ENCODE measurements at places on chromosomes 2 and 18.

DNA sequence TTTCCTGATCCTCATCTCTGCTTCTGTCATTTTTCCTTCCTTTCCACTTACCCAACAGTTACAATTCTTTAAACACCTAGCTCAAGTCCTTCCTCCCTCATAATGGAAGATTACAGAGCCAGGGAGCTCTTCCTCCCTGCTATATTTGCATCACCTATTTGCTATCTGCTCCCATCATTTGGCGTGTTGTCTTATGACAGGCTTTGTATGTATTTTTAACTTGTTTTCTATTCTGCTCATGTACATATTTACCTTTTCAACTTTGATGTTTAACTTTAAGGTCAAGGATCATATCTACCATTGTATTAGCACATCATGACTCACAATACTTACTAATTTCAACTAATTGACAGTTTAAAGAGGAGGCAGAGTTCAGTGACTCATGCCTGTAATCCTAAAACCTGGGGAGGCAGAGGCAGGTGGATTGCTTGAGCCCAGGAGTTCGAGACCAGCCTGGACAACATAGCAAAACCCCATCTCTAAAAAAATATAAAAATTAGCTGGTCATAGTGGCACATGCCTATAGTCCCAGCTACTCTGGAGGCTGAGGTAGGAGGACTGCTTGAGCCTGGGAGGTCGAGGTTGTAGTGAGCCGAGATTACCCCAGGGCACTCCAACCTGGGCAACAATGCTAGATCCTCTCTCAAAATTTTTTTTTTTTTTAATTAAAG is 308.0 kb upstream of the STON1 start:
- DNase-seq: peak; percentile 52

GRCh38 chr2:16253291-16253690 is 312.9 kb downstream of the MYCN start:
- DNase-seq: no peak

GRCh38 chr2:184037273-184037672 is 561.1 kb upstream of the ZNF804A start:
- DNase-seq: no peak

GRCh38 chr18:22915337-22915736 is 17.8 kb upstream of the RBBP8 start:
- DNase-seq: no peak

GRCh38 chr2:181992776-181993175 is 7.1 kb downstream of the PPP1R1C start:
- no peak for DNase-seq

- DNase-seq: no peak
Observed at GRCh38 chr2:1509271-1510065, 96.2 kb downstream of the TPO start.

- no peak for DNase-seq
Observed at GRCh38 chr2:98478088-98478551, 33.5 kb downstream of the INPP4A start.

- no peak for DNase-seq
Observed at GRCh38 chr2:82314836-82315472, 2010.4 kb upstream of the LRRTM1 start.

DNA sequence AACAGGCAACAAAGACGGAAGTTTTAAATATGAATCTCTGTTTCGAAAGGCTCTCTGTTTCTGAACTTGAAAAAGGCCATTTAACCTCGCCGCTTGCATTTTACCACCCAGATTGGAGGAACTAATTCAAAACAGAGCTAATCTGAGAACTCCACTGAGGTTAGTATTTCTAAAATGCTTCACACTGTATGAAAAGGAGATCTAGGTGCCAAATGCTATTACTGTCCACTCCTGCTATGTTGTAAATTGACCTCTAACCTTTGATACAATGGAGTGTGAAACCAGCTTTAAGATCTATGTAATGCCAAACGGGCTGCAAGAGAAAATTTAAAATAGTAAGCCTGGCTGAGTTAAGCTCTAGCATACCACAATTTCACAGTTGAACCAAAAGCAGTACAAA is 364.5 kb downstream of the IRS1 start:
- no peak for DNase-seq

DNA sequence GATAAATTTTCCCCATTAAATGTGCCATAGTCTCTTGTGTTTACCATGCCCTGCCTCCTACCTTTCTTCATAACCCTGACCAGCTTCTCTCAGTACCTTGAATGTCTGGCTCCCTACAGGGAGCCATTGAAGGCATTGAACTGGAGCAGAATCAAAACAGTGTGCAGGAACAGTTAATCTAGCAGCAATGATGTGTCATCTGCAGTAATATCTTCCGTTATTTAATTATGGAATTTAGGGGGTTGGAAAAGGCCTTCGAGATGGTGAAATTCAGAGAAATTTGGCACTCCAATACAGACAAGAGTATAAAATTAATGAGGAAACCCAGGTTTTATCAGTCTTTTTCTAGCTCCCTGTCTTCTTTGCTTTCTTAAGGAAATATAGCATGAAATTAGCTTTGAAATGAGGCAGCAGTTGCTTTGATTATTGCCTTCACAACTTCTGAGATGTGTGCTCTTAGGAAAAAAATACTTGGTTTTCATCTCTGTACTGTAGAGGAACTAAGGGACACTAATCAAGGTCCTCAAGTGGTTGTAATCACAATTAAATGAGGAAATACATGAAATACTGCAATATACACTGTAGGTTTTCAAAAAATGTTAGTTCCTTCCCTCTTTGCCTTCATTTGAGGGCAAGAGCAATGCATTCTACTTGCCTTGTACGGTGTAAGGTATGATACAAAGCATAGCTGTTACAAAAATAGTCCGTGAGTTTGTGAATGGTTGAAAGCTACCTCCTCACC is 369.1 kb downstream of the SETBP1 start:
- no peak for DNase-seq

GRCh38 chr18:12839526-12840196 is 44.4 kb downstream of the PTPN2 start:
- no peak for DNase-seq

- DNase-seq: no peak
Observed at GRCh38 chr2:133986881-133987795, 266.7 kb upstream of the MGAT5 start.

GRCh38 chr2:19675003-19675629 is 226.7 kb downstream of the TTC32 start:
- DNase-seq: no peak

GRCh38 chr2:219631406-219631891 is 4.0 kb downstream of the SLC4A3 start:
- DNase-seq: no peak

DNA sequence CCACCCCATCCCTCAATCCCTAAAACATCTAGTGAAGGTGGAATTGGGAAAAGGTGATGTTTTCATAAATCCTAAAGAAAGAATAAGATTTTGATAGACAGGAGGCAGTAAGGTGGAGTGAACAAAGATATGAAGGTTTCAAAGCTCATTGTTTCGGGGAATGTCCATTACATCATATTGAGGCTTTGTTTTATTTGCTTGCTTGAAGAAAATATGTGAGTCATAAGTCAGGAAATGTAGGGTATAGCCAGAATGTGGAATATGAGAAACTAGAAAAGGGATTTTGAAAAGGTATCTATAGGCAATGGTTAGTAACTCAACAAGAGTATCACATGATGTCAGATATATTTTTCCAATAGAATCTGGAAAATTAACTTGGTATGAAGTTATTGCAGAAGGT is 1178.5 kb upstream of the ACVR2A start:
- DNase-seq: peak; percentile 17

DNA sequence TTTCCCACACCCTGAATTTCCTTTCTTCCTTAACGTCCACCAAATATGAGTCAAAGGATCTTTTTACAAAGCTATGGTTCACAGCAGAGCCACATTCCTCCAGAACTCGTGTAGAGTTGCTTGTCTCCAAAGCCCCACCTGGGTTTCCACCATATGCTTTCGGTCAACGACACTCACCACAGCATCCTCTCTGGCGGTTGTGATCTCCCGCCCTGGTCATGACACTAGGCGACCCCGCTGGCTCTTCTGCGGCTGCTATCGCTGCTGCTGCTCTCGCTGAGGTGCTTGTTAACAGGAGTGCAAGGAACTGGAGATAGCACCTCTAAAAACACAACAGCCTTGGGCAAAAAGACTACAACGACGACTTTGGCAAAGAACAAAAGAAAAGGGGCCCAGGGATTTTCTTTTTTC is 340 bp downstream of the SLC40A1 start:
- no peak for DNase-seq

DNA sequence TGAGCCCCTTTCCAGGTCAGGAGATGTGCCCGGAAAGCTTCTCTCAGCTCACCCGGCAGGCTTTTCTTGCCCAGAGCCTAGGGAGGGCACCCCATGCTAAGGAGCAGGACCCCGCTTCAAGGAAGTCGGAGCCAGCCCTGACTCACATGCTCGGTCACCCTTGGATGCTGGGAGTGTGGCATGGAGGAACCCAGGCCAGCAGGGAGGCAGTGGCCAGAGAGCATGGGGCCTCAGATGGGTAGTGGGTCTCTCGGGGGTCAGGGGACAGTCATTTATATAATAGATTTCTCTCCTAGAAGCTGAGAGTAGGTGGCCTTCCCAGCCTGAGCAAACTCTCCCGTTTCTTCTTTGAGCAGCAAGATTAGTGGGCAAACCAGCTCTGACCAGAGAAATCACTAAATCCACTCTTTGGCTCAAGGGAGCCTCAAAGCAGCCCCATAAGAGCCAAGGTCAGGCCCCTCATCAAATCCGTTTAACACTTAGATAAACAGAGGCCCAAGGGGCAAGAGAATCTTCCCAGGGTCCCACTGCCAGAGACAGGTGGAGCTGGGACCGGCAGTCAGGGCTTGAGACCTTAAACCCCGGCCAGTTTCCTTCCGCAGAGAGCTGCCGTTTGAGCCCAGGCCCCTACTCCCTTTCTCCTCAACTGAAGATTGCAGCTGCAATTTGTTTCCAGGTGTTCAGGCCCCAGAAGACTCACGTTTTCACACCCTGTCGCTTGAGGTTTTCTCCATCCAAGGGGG is 113.1 kb downstream of the CYP26B1 start:
- no peak for DNase-seq

DNA sequence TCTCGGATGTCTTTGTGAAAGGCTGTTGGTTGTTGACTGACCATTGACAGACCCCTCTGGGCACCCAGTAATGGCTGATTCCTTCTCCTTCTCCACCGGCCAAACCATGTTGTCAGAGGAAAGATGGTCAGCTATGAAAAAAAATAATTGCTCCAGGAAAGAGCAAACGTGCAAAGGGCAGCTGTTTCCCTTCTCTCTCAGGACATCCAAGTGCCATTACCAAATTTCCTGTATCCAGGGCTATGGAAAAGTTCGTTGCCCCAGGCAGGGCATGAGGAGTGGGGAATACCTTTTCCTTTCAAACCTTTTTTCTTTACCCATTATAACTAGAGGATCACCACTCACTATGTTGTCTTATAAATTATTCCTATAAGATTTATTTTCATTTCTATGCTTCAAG is 321.5 kb upstream of the HNRNPA3 start:
- no peak for DNase-seq

- DNase-seq: no peak
Observed at GRCh38 chr2:100267751-100268150, 54.5 kb downstream of the LONRF2 start.

- no peak for DNase-seq
Observed at GRCh38 chr2:15554525-15555218, 6.5 kb downstream of the NBAS start.

- no peak for DNase-seq
Observed at GRCh38 chr2:178345951-178346350, 105.0 kb downstream of the PRKRA start.

DNA sequence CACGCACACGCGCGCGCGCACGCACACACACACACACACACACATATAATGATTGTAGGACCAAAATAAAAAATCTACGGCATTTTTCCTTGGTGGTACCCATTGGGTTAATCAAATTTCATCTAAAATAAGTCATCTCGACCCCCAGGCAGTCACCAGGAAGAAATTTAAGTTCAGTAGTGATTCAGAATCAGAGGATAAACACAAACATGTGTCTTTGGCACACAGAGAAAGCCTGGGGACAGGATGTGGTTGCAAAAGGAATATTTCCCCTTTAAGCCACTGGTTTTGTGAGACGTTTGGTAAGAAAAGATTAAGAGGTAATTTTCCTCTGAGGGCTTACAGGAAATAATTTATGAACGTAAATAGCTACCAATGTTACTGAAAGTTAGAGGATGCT is 171.6 kb upstream of the PIEZO2 start:
- DNase-seq: no peak

DNA sequence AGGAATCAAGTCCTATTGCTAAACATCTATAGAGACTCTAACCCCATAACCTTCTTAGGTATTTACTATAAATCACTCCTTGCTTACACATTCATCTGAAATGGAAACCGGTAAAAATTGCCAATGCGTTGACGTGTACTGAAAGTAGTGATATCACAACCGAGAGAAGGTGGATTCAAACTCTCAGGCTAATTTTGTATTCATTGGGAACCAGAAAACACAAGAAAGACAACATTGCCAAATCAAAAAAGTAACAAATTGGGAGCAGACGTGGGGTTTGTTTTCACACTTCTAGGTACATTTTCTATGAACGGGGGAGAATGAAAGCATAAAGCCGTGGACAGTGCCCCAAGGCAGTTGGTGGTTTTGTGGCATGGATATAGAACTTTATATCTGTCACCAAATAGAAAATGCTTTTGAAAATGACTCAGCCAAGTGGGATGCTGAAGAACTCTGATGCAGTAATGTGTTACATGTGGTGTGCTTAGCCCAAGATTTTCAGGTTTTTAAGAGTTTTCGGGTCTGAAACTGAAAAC is 155.1 kb upstream of the RASGRP3 start:
- DNase-seq: no peak

GRCh38 chr18:32511147-32511546 is 40.5 kb upstream of the GAREM1 start:
- no peak for DNase-seq

GRCh38 chr18:22344908-22345670 is 72.6 kb downstream of the CTAGE1 start:
- DNase-seq: no peak

DNA sequence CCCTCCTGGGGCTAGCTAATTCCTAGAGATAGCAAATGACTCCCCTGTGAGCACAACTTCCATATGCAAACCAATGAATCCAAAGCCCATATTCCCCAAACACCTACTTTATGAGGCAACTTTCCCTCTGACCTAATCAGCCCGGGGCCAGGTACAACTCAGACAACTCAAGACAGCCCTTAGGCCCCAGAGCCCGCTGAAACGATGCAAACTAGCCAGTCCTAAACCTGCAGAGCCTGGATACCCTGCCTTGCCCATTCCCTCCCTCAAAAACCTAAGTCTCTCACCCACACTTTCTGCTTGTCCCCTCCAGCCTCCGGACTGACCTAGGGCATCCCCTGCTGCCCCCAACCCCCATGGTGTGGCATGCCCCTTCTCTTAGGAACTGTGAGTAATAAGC is 142.8 kb downstream of the ACTR3 start:
- DNase-seq: no peak

- DNase-seq: peak; percentile 62
Observed at GRCh38 chr2:37324786-37325624, at the start of gene PRKD3. PRKD3 (minus strand) TSS chr2:37324833; CDS start chr2:37316524, 8,309 bp downstream.

- no peak for DNase-seq
Observed at GRCh38 chr2:48066000-48066399, 159.7 kb upstream of the FBXO11 start.

DNA sequence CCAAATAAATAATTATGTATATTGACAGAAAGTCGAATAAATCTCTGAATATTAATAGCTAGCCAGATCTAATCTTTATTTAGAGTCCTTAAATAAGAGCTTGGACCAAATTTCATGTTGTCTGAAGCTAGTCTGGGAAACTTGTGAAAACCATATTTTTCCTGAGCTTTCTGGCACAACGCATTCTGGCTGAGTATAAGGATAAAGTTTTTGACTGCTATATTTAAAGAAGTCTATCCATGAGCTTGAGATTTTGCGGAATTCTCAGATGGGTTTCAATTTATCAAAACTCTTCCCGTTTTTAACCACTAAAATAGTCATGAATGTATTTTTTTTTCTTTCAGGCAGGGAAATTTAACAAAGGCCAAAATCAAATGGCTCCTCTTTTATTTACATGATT is 23.8 kb downstream of the FAP start:
- DNase-seq: no peak
